ENCODE measurements at places on chromosomes 16 and 17.

DNA sequence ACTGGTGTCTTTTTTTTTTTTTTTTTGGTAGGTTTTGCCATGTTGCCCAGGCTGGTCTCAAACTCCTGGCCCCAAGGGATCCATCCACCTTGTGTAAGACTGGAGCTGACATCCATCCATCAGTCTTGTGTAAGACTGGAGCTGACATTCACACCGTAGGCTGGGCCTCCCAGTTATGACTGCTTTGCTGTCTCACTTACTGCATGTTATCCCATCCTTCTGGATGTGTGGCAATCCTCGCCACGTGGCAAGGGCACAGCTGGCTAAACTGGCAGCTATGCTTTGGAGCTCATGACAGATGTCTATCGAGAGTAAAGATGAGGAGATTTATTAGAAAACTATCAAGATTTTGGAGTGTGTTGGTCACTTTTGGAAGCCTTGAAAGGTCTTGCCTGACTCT is 115.1 kb downstream of the ABCA8 start:
- DNase-seq, result no peak

GRCh38 chr17:81487487-81488275 is 24.9 kb downstream of the ACTG1 start:
- peak; percentile 82 for DNase-seq

- DNase-seq, result no peak
Observed at GRCh38 chr17:60167065-60167741, 17.4 kb downstream of the CA4 start.

DNA sequence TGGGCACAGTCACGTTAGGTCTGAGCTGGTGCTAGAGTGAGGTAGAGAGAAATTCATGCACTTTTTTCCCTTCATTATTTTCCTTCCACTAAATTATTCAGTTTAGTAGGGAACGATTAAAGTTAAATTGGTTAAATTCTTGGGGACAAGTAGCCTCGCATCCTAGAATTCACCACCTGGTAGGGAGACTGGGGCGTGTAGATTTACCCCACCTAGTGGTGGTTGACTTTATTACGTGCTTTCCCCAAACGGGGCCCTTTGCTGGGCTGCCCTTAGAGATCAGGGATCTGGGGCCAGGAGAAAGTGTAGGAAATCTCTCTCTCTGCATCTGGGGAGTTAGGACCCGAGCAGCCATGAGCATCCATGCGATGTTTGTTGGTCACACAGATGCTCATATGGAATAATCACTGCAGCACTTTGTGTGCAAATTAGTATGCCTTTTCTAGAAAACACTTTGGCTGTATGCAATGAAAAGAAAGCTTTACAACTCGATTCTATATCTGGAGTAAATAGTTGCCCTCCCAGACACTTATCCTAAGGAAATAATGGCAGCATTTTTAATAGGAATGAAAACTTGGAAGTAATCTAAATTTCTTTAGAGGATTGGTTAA is 107.0 kb downstream of the PLCG2 start:
- DNase-seq, result peak; percentile 20

DNA sequence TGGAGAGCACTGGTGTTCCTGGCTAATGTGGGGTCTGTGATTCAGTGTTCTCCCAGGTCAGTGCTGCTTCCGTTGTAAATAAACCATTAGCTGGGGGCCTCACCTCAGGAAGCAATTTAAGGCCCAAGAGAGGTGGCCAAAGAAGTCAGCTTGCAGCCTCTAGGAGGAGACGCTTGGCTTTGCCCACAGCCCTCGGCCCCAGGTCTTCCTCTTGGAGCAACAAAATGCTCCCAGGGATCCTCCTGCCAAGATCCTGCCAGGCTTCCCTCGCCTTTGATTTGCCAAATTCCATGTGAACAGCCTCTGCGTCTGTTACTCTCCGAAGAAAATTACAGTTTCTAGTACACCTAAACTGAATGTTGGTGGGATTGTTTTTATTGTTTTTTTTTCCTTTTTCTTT is 62.4 kb upstream of the TBX2 start:
- DNase-seq, result no peak

Measured in CD4-positive, alpha-beta T cell treated with Interleukin-1 beta for 1 hour (primary cell).